NB4 (cell line): ENCODE measurements at places on chromosomes 1 and 21.
A peak's percentile ranks its signal among the peaks of the same experiment; 100 is the strongest.

GRCh38 chr21:45747802-45748445 lies 104.4 kb downstream of the PCBP3 start:
- no peak for DNase-seq

- DNase-seq = no peak
Measured at GRCh38 chr1:231176421-231176820, 14.6 kb downstream of the TRIM67 start.

DNA sequence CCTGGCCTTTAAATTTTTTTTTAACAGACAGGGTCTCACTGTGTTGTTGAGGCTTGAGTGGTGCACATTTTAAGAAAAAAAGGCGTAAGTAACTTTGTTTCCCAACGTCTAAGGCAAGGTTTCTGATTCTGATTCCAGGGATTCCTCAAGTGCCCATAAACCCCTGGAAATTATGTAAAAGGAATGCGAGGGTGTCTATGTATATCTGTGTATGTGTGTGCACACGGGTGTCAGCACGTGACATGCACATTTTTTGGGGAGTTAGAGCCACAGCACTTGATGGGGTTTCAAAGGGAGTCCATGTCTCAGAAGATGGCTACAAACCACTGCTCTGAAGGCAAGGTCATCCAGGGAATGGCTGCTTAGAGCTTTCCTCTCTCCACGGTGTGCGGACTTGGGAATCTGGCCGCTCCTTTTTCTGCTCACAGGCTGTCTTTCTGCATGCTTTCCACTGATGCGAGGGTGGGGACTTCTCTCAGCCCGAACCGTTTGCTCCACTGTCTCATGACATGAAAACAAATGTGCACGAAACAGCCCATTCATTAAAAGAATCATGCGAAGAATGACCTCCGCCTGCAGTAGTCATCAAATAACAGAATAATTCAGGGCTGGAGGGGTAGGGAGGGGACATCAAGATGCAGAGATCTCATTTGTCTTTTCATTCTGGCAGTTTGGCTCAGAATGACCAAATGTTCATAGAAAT lies 18.7 kb upstream of the RERE start:
- DNase-seq = no peak

GRCh38 chr21:46121286-46122221 lies 23.6 kb downstream of the COL6A2 start:
- no peak for DNase-seq

- DNase-seq = no peak
Measured at GRCh38 chr1:181077576-181078242, 10.8 kb upstream of the IER5 start.

DNA sequence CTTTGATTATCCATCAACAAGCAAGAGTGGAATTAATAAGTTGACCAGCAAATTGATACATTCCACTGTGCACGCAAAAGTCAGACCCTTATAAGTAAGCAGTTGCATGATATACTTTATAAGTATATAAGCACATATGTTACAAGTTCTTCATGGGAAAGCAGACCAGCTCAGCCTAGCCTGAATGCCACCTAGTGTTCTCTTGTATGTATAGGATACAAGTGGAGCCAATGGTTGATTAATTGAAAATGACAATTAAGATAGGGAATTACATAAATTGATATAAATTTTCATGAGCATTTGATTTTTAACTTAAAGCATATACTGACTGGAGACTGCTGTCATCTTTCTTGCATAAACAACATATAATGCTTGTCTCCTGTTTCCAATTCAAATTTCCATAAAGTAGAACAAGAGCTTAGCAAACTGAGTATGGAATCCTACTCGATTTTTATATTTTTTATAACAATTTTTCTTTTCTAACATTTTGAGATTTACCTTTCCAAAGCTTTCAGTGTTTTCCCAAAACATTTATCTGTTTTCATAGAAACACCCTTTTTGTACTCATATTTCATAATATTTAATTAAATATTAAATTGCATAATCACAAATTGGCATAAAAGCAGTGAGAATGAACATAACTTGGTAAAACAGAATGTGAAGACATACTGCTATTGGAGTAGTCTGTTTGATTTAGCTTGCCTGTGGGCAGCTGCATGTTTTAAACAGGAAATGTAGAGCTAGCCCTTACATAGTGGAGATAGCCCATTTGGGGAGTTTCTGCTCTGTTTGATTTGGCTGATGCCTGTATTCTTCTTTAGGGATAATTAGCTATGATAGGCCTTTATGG lies 62.8 kb downstream of the MAGI3 start:
- peak; percentile 37 for DNase-seq

DNA sequence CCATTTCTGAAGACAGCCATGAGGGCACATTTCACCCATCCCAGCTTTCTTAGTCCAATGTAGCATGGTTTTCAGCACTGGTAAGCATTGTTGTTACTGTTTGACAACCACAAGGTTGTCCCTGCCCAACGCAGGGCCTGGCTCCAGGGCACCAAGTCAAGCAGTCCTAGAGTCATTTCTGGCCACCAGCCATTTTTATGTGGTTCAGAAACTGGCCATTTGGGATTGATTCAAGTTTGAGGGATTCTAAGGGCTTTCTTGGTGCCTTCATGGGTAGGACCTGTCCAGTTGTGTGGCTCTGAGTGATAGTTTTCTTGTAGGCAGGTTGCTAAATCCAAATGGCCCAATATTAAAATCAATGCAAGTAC lies 535.4 kb upstream of the USP24 start:
- no peak for DNase-seq

DNA sequence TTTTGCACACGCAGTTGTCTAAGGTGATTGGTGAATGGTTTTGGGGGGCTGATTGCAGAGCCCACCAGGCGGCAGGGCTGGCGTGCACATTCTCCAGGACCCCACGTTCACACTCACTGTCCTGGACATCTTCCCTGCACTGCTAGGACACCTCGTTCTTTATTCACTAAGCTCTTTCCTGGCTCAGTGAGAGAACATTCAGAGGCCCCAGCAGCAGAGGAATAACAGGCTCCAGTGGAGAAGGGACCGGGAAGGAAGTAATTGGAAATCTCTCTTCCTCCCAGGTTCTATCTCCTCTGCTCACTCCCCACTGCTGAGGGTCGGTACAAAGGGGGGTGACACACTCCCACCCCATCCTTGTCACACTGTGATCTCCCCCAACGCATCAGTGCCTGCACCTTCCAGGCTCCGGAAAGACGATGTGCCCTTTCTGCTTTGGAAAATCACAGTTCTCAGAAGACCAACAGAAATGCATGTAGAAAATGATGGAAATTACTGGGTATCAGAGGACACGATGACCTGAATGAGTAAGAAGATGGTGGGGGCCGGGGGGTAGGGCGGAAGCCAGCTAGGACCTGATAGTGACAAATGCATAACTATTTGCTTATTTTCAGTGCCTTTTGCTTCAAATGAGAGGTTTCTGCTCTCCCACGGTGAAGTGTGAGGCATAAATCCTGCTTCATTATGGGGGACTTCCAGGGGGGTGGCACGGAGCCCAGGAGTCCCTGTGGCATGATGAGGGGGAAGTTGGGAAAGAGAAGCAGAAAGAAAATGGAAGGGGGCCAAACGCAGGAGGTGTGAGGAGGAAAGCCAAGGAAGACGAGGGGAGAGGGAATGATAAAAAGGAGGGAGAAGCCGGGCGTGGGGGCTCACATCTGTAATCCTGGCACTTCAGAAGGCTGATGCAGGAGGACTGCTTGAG lies 25.2 kb upstream of the KIF26B start:
- no peak for DNase-seq

DNA sequence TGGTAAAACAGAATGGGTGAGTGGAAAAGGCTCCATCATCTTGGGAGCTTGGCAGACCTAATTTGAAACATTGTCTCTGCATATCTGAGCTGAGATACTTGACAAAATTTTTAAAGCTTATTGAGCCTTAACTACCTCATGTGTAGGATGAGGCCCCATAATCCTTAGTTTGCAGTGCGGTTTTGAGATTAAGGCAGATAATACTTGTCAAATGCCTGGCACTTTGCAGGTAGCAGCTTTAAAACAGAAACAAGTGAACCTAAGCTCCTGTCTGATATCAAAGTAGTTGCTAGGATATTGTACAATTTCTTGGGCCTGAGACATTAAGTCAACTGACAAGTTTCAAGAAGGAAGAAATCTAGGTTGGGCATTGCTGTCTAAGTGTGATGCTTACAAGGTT lies 65.3 kb downstream of the TBX19 start:
- DNase-seq = no peak

DNA sequence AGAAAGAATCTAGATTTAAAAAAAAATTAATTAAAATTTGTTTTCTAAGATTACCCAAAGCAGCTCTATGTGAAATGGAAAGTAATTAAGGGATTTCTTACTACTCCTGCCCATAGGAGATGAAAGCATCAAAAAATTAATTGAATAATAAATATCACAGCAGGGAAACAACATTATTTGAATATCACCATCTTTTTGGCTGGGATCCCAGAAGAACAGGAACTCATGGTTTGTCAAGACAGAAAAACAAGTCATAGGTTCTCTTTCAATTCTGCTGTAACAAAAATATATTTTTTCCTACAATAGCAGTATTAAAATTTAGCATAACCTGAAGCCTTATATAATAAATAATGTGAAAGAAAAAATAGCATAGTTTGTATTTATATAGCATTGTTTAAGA lies 1713.4 kb downstream of the NCAM2 start:
- no peak for DNase-seq

DNA sequence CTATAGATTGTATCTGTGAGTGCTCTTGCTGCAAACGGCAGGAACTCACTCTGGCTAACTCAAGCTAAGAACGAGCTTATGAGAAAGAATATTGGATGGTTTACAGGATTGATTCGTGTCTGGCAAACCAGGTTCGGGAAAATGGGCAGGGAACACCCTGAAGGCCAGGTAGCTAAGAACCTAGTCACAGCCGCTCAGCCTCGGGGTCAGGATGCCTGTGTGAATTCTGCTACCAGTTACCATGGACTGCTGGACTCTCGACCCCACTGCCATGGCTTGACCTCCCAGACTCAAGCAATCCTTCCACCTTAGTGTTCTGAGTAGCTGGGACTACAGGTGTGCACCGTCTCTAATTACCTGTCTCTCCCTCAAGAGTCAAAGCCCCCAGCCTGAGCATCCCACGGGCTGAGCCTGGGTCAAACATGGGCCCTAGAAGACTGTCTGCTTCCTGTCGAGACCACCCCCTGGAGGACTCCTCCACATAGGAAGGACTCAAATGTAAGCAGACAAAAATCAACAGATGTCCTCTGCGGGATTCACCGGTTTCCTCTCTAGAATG lies 45.8 kb downstream of the NENF start:
- no peak for DNase-seq

DNA sequence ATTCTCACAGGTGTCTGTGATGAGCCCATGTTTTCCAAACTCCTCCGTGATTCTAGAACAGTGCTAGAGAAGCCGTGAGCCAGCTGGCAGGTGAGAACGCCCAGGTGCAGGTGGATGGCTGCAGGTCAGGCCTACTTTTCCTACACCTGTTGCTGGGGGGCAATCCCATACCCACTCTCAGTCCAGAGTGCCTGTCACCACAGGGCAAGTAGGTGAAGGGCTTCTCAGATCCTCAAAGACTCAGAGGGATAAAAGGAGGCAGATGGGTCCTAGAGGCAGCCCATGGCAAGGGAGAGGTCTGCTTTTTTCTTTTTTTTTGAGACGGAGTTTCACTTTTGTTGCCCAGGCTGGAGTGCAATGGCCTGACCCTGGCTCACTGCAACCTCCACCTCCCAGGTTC lies 50.7 kb upstream of the H6PD start:
- DNase-seq = no peak

DNA sequence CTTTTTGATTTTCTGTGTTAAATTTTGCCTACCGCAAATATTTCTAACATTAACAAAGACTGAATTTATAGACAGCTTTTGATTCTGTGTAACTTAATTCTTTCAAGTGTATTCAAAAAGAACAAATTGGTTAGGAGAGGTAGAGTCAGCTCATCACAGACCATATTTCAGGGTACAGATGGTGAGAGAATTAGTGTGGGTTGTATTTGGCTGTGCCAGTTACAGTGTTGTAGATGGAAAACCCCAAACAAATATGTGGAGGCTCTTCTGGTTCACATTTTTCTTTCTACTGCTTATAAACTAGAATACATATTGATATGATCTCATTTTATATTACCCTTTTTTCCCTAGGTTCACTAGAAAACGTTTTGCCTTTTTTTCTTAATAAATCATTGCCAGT lies 11.1 kb downstream of the RCAN3 start:
- no peak for DNase-seq

GRCh38 chr1:212791261-212791675 lies 309 bp downstream of the NSL1 start:
- no peak for DNase-seq

DNA sequence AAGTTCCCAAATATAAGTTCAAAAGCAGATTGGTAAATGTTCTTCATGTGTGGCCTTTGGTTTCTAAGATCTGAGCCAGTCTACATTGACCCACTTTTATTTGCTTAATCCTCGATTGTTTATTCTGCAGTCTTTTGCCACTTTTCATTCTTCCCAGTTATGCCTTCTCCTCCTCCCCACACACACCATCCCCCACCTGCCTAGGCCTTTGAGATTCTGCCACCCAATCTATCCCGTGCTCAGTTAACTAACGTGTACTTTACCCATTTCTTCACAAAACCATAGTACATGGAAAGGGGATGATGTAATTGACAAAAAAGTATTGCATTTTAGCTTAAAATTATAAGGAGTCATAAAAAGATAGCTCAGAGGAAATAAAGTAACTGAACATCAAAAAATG lies 3.7 kb downstream of the CFH start:
- no peak for DNase-seq

- no peak for DNase-seq
Measured at GRCh38 chr1:66633159-66633558, 99.2 kb downstream of the SGIP1 start.

- no peak for DNase-seq
Measured at GRCh38 chr1:84422909-84423308, 24.6 kb downstream of the DNASE2B start.
